Activated naive CD8-positive, alpha-beta T cell treated with anti-CD3 and anti-CD28 coated beads, Interleukin-2, amount 10 ng/mL, durations not matched to agents 7 days and 5 days (primary cell): ENCODE measurements at places on chromosomes 16 and 17. TPM values are rescaled to one million over a fixed set of nuclear protein-coding genes. Genes with fewer than 3 reads are reported as not detected.

DNA sequence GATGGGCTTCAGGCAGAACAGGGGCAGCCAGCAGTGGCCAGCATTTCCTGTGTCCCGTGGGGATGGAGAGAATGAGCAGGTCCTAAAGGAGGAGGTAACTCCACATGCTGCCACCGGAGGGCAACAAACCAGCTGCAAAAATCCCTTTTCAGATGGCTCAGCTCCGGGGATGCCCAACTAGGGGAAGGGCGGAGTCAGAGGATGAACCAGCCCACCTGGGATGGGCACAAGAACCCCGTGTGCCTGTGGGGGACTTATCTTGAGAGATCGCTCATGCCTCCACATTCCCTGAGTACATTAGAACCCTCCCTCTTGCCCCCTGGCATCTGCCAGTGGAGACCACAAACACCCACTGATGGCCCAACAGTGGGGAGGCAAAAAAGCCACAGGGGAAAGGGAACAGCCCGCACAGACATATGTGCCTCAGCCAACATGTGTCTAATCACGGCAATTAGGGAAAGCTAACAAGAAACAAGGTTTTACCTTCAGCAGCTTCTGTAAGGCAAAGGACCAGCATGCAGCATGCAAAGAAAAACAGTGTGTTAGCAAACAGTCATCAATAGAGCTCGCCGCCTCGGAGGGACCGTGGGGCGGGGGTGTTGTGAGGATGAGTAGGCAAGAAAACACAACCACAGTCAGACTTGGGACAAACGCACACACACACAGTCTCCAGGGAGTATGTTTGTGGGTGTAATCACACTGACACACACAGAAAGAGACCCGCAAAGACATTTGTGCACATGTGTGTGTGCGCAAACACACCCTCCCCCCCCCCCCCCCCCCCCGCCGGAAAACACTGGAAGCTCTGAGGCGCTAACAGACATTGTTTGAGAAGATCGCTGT, 64.0 kb downstream of the MYO18A start:
- H3K4me1 ChIP-seq = peaks cover 7% of the 10 kb centered on the region
- peak; percentile 49 for DNase-seq
- peaks cover 4% of the 10 kb centered on the region for H3K36me3 ChIP-seq
- H3K27me3 ChIP-seq = no peaks in the 10 kb centered on the region
- no peak overlapping the region for H3K27ac ChIP-seq

DNA sequence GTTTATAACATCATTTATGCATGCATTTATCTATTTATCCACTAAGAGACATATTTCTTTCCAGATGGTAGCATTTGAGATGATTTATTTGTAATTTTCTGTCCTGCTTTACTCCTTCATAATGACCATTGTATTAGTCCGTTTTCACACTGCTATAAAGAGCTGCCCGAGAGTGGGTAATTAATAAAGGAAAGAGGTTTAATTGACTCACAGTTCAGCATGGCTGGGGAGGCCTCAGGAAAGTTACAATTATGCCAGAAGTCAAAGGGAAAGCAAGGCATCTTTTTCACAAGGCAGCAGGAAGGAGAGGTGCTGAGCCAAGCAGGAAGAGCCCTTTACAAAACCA, 28.6 kb downstream of the TRIM25 start:
- no peak for DNase-seq
- peaks cover 38% of the 10 kb centered on the region for H3K36me3 ChIP-seq
- H3K4me1 ChIP-seq = peaks cover 2% of the 10 kb centered on the region
- no peaks in the 10 kb centered on the region for H3K27me3 ChIP-seq

- H3K36me3 ChIP-seq = no peaks in the 10 kb centered on the region
- peaks cover 2% of the 10 kb centered on the region for H3K27me3 ChIP-seq
- no peak overlapping the region for H3K4me3 ChIP-seq
- peaks cover 2% of the 10 kb centered on the region for H3K4me1 ChIP-seq
Measured at GRCh38 chr17:8975091-8975725, 9.7 kb upstream of the PIK3R5 start.

Gene TEDC2
- 16.0 TPM for total RNA-seq

GRCh38 chr16:70561623-70562022, 38.0 kb downstream of the SF3B3 start:
- H3K4me1 ChIP-seq = peaks cover 5% of the 10 kb centered on the region
- H3K36me3 ChIP-seq = peaks cover 39% of the 10 kb centered on the region
- H3K27me3 ChIP-seq = no peaks in the 10 kb centered on the region
- no peak overlapping the region for H3K27ac ChIP-seq

DNA sequence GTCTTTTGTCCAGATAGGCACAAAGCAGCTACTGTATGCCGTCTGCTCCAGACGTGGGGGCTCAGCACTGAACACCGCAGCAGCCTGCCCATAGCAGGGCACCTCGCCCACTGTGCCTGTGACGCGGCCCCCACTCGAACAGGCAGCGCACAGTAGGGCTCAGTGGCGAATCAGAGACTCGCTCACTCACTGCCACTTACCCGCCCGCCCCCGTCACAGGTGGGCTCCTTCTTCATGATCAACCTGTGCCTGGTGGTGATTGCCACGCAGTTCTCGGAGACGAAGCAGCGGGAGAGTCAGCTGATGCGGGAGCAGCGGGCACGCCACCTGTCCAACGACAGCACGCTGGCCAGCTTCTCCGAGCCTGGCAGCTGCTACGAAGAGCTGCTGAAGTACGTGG, 23.6 kb downstream of the TPSG1 start:
- no peak for DNase-seq
- H3K27me3 ChIP-seq = no peaks in the 10 kb centered on the region
- peaks cover 3% of the 10 kb centered on the region for H3K4me1 ChIP-seq
- no peak overlapping the region for H3K27ac ChIP-seq
- no peak overlapping the region for H3K4me3 ChIP-seq

DNA sequence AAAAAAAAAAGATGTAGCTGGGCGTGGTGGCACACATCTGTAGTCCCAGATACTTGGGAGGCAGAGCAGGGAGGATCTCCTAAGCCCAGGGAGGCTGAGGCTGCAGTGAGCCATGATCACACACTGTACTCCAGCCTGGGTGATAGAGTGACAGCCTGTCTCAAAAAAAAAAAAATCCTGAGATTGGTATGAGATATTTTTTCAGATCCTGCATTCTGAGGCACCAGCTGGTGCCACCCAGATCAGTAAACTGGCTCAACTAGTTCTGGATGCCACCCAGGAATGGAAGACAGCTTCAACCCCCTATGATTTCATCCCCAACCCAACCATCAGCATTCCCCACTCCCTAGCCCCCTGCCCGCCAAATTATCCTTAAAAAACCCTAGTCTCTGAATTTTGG, 7.1 kb upstream of the GJC1 start:
- DNase-seq = no peak
- H3K27me3 ChIP-seq = peaks cover 25% of the 10 kb centered on the region
- no peak overlapping the region for H3K27ac ChIP-seq

DNA sequence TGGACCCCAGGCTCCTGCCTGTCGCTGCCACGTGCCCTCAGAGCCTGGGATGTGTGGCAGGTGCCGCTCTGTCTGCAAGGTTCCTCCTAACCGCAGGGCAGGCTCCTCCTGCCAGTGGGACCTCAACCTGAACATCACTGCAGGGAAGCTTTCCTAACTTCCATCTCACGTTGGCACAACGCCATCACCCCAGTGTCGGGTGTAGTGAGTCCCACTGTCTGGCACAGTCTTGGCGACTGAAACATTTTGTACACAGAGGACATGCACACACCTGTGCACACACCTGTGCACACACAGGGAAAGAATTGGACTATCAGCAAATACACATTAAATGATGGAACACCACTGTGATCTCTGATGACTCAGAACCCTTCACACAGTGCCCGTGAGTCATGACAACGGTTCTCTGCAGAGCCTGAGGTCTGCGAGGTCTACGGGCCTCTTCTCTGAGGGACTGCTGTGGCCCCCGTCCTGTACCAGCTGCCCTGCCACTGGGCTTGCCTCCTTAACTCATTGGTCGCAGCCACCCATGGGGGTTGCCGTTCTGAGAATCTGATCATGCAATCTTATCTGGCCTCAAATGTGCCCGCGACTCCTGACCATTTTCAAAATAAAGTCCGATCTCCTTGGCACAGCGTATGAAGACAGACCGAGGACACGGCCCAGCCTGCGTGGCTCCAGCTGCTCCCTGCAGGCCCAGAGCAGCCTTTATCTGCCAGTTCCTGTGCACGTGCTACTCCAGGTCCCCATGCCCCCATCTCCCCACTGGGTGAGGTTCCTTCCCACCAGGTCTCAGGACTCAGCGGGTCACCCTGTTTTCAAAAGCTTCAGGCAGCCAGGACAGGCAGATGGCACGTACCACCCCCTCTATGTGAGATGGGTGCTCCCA, 7.6 kb downstream of the CCDC57 start:
- peaks cover 10% of the 10 kb centered on the region for H3K36me3 ChIP-seq
- H3K27ac ChIP-seq = peak overlapping the region; percentile 97
- DNase-seq = no peak
- H3K4me1 ChIP-seq = peaks cover 56% of the 10 kb centered on the region

DNA sequence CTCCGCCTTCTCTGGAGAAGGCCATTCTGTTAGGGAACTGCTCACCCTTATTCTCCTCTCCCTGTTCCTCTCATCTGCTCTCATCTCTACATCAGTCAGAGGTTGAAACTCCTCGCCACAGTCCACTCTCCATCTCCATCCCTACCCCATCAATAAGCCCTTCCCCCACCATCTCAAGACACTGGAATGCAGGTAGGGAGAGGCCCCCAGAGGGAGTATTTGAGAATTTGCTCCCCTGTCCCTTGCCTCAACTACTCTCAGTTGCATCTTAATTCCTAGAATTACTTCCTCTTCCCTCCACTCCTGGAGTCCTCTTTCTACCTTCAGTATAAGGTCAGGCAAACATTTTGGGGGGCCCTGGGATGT, 2.0 kb upstream of the AATF start:
- peaks cover 14% of the 10 kb centered on the region for H3K36me3 ChIP-seq
- no peak for DNase-seq
- H3K4me3 ChIP-seq = no peak overlapping the region
- H3K27ac ChIP-seq = no peak overlapping the region

DNA sequence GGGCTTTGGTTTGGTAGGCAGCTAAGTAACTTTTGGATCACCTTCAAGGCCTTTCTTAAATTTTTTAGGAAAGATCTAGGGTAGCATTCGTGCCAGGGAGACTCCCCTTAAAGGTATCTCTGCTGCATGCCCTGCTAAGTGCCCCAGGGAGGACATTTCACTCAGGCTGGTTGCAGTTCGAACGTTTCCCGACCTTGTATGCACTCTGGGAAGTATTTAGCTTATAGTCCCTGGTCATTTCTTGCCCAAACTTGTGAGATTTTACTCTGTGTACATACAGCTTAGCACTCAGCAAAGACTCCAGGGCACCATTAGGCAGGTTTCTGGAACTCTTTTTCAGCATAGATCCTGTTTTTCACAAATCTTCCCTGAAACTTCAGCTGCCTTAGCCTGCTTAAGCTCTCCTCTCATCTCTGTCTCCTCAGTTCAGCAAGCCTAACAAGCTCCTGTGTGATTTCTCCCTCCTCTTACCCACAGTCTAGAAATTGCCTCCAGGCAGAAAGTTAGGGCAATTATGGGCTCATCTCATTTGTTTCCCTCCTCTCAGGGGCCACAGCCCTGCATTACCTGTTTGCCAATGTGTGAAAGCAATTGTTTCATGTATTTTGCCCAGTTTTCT, 84.6 kb downstream of the MRTFB start:
- no peak overlapping the region for H3K27ac ChIP-seq
- no peaks in the 10 kb centered on the region for H3K27me3 ChIP-seq
- no peak overlapping the region for H3K4me3 ChIP-seq
